ENCODE measurements at places on chromosomes 1 and 21. TPM values are rescaled to one million over a fixed set of nuclear protein-coding genes. Genes with fewer than 3 reads are reported as not detected.

The LDLRAD1 gene
- not detected for total RNA-seq

The RIPPLY3 gene
- not detected for total RNA-seq

The HSF2BP gene
- total RNA-seq = 1.6 TPM

The DNALI1 gene
- 1.0 TPM for total RNA-seq

The PTPRU gene
- total RNA-seq = 27.1 TPM

The HEYL gene
- 11.0 TPM for total RNA-seq

The OR2T11 gene
- not detected for total RNA-seq

The KDM5B gene
- 93.4 TPM for total RNA-seq
